ENCODE measurements at places on chromosomes 12 and 14. TPM values are rescaled to one million over a fixed set of nuclear protein-coding genes. Genes with fewer than 3 reads are reported as not detected.

- DNase-seq: no peak
These were observed 54.9 kb downstream of the OTOGL start for GRCh38 chr12:80154261-80154660.

DNA sequence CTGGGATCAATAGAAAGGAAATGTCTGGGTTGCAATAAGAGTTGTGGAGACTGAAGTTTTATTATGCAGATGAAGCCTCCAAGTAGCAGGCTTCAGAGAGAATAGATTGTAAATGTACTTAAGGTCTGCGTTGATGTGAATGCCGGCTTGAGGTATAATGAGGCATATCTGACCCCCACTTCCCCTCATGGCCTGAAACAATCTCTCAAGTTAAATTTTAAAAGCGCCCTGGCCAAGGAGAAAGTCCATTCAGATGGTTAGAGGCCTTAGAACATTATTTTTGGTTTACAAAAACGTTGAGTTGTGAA is 28.3 kb upstream of the HIGD1C start:
- DNase-seq: no peak

Gene LRRC10
- total RNA-seq: not detected

Gene HOXC9
- total RNA-seq: not detected

GRCh38 chr12:76033081-76034011 is 1.8 kb upstream of the PHLDA1 start:
- no peak for DNase-seq

Gene AQP6
- 0.20 TPM for total RNA-seq

All from endodermal cell (in vitro differentiated cells).